ENCODE measurements at places on chromosomes 7 and 10. TPM values are rescaled to one million over a fixed set of nuclear protein-coding genes. Genes with fewer than 3 reads are reported as not detected.

CYP3A7 gene
- total RNA-seq, result not detected

ZYX gene
- total RNA-seq, result 18.3 TPM

UCMA gene
- not detected for total RNA-seq

WDR86 gene
- total RNA-seq, result not detected

AKR1C8 gene
- total RNA-seq, result 0.16 TPM

LRIT2 gene
- total RNA-seq, result not detected

TNKS2 gene
- 72.4 TPM for total RNA-seq

MINDY4 gene
- total RNA-seq, result 2.6 TPM

ITPRID1 gene
- not detected for total RNA-seq

ZNF804B gene
- not detected for total RNA-seq

MALSU1 gene
- total RNA-seq, result 67.0 TPM

ANKRD61 gene
- total RNA-seq, result not detected

LRRC72 gene
- not detected for total RNA-seq

CFAP43 gene
- total RNA-seq, result under 0.01 TPM

COL17A1 gene
- 0.88 TPM for total RNA-seq

DYDC2 gene
- total RNA-seq, result not detected

VWC2 gene
- not detected for total RNA-seq

CFAP70 gene
- total RNA-seq, result 0.25 TPM

SORBS1 gene
- 0.44 TPM for total RNA-seq

EBF3 gene
- 9.5 TPM for total RNA-seq

SEMA4G gene
- total RNA-seq, result 1.8 TPM

OGDHL gene
- total RNA-seq, result 0.16 TPM

ACHE gene
- 11.3 TPM for total RNA-seq

NPSR1 gene
- total RNA-seq, result not detected

PKD2L1 gene
- not detected for total RNA-seq

PSMC2 gene
- total RNA-seq, result 219 TPM

TMEM178B gene
- total RNA-seq, result 0.06 TPM

CREB5 gene
- total RNA-seq, result 12.5 TPM
